Hippocampal formation (tissue), 2 donors: ENCODE measurements at places on chromosomes 16 and 17.
A peak's percentile ranks its signal among the peaks of the same experiment; 100 is the strongest.

GRCh38 chr17:67281053-67281452 lies 36.1 kb upstream of the HELZ start:
- DNase-seq, result no peak

DNA sequence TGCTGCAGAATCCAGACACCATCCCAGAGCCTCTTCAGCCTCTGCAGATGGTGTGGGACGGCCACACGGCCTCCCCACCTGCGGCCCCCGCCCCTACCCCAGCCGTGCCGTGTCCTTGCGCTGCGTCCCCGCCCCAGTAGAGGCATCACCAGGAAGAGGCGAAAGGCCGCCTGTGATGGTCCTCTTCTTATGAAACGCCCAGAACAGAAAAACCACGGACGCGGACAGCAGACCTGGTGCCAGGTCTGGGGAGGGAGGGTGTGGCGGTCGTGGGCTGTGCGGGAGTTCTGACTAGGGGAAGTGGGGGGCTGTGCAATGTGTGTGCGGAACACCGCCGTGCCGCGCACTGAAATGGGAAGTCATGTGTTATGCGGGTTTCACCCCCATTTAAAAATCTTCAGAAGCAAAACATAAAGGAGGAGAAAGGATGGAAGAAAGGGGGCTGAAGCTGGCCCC lies 25.5 kb downstream of the ACSF3 start:
- no peak for DNase-seq

- no peak for DNase-seq
Observed at GRCh38 chr17:81492202-81492601, 20.4 kb downstream of the ACTG1 start.

GRCh38 chr17:45135978-45136791 lies 698 bp downstream of the ACBD4 start:
- DNase-seq, result no peak

DNA sequence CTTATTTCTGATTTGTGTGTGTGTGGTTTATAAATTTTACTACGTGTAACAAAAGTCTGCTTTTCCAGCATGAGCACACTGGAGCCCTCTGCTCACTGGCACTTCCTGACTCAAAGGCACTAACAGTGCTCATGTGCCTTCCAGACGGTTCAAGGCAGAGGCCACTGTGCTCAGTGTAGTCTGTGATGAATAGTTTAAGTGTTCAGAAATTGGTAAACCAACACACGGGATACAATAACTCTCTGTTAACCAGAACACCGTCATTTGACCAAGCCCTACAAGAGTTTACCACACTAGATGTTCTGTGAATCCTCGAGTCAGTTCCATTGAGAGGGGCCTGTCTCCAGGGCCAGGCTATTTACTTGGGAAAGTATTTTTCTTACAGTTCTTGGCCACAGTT lies 191.9 kb downstream of the MRTFB start:
- DNase-seq, result peak; percentile 8

GRCh38 chr16:9428355-9429005 lies 337.0 kb downstream of the HAPSTR1 start:
- DNase-seq, result no peak

- peak; percentile 26 for DNase-seq
Observed at GRCh38 chr16:67672739-67673662, 6.4 kb downstream of the C16orf86 start.

DNA sequence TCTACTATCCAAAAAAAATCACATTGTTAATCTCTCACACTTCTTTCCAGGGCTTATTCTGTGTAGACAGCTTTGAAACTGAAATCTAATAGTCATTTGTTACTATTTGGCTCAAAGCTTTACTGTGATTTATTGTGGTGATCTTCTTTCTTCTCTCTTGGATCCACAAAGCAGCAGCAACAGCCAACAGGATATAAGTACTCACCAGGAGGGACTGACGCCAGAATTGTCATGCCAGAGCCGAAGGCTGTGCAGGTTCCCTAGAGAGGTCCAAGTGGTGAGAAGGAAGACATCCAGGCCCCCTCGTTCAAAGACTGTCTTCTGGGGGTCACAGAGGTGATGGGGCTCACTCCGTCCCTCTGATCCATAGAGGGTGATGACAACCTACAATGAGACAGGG lies 33.3 kb downstream of the PKD1L3 start:
- DNase-seq, result no peak

- no peak for DNase-seq
Observed at GRCh38 chr16:65788434-65789140, 577.9 kb upstream of the CDH5 start.

DNA sequence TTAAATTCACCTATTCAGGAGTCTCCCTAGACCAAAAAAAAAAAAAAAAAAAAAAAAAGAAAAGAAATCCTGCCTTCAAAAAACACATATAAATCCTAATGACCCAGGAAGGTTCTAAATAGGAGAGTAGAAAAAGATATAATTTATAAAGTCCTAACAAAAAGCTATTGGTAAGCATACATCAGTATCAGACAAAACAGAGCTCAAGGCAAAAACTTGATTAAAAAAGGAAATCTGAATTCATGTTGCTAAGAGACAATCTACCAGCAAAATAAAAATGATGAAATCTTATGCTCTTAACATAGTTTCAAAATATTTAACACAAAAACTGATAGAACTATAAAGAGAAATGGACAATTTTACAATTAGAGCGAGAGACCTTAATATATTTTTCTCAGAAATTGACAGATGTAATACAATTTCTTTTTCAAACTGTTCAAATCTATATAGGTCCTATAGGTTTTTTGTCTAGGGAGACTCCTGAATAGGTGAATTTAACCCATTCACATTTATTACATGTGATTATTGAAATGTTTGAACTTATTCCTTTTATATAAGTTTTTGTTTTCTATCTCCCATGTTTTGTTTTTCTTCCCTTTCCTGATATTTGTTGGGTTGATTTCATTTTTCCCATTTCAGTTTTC lies 57.0 kb downstream of the NT5M start:
- DNase-seq, result no peak

DNA sequence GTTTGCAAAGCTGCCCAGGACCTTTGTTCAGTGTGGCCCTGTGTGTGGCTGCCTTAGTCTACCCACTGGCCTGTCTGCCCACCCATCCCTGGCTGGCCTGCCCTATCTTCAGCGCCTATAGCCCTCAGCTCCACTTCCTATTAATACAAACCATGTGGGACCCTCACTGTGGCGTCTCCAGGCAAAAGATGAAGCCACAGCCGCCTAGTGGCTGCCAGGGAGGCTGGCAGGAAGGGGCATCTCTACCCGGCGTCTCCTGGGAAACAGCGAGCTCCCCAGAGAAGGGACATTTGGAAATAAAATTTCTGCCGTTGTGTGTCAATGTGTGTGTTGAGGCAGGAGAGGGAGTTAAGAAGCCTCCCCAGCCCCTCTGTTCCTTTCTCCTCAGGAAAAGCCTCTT lies 31.5 kb downstream of the NEUROD2 start:
- no peak for DNase-seq

DNA sequence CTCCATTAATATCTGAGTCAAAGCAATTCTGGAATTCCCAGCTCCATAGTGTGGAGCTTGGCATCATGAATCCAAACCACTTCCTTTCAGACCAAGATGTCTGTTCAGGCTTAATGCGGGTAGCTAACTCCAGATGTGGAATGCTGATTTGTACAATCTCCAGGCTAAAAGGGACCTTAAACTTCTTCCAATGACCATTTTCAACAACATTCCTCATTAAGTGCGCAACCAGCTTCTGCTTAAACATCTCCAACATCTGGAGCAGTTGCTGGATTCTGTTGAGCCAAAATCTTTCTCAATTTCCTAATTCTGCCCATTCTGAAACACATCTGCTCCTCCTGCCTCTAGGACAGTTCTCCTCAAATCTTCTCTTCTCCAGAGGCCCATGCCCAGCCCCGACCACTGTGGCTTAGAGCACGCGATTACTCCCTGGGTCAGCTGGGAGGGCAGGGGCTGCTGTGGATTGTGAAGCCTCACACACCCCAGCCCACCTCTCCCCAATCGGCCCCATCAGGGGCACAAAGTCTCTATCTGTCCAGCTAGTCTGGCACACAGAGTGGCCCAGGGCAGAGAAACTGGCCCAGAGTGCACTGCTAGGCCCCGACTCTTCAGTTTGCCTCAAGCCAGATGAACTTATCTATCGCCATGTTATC lies 36.2 kb downstream of the ASPA start:
- DNase-seq, result no peak

DNA sequence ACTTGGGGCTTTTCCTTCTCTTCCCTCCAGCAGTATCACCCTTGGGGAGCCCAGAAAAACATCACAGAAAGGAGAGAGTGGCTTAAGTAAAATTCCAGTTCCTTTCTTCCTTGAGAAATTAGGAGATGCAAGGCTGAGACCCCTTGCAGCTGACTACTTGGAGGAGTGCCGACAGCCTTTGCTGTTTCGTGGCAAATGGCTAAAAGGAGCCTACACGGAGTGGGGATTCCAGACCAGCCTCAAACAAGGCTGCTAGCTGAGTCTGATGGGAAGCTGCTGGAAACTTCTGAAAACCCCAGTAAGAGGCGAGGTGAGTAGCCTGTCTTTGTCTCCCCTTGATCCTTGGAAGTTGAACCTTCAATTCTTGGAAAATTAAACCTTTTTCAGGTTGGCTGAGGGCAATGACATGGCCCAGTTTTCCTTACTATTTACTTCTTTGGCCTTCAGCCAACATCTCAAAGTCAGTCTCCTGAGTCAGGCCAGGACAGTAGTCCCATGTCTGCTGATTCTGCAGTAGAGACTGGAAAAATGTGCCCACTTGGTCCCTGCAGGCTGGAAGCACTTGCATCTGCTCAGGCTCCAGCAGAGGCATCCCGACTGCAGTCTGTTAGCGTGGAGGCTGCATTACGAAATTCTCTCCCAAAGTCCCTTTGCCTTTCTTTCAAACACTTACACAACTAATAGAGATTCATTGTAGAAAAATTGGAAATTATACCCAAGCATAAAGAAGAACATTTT lies 23.4 kb downstream of the SMIM36 start:
- DNase-seq, result no peak
